ENCODE measurements at places on chromosomes 2 and 18.

- peaks cover 60% of the 10 kb centered on the region for H3K4me1 ChIP-seq
- H3K27ac ChIP-seq: no peak overlapping the region
- no peaks in the 10 kb centered on the region for H3K27me3 ChIP-seq
- H3K4me3 ChIP-seq: no peak overlapping the region
- no peaks in the 10 kb centered on the region for H3K36me3 ChIP-seq
Measured at GRCh38 chr2:157871415-157871814, 4.7 kb downstream of the ACVR1 start.

- H3K36me3 ChIP-seq: no peaks in the 10 kb centered on the region
- H3K4me3 ChIP-seq: no peak overlapping the region
- H3K27ac ChIP-seq: no peak overlapping the region
- H3K27me3 ChIP-seq: no peaks in the 10 kb centered on the region
- DNase-seq: peak; percentile 12
Measured at GRCh38 chr2:151315381-151315903, 26.0 kb upstream of the NMI start.

- H3K36me3 ChIP-seq: no peaks in the 10 kb centered on the region
- H3K27me3 ChIP-seq: peaks cover 5% of the 10 kb centered on the region
- no peak for DNase-seq
- H3K4me1 ChIP-seq: no peaks in the 10 kb centered on the region
- no peak within 1 kb of the TSS for H3K27ac ChIP-seq
- no peak within 1 kb of the TSS for H3K4me3 ChIP-seq
Measured at GRCh38 chr2:26640781-26641564, at the start of gene CIB4. Gene CIB4, minus strand, starts transcription at chr2:26641366. Its CDS starts 52 bp downstream, at chr2:26641314.

DNA sequence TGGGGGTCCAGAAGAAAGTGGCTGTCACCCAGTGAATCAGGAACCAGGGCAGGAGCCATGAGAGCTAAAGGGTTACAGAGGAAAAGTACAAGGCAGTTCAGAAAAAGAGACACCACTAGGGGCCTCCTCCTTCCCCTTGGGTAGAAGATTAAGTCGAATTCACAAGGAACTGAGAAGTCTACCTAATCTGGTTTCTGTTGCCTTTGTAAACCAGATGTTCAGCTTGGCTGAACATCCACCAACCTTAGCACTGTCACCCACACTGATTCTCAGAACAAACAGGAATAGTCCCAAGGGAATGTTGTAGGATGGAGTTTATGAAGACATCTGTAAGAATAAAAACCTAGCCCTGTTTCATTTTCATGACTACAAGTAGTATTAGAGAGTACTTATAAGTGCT is 90.4 kb upstream of the NOSTRIN start:
- H3K27me3 ChIP-seq: no peaks in the 10 kb centered on the region
- no peaks in the 10 kb centered on the region for H3K36me3 ChIP-seq
- no peaks in the 10 kb centered on the region for H3K4me1 ChIP-seq
- H3K27ac ChIP-seq: no peak overlapping the region
- H3K4me3 ChIP-seq: no peak overlapping the region

- H3K36me3 ChIP-seq: peaks cover 63% of the 10 kb centered on the region
- no peak overlapping the region for H3K4me3 ChIP-seq
- DNase-seq: peak; percentile 22
- no peaks in the 10 kb centered on the region for H3K27me3 ChIP-seq
Measured at GRCh38 chr18:8389391-8390340, 219.6 kb upstream of the RAB12 start.
